CD4-positive, alpha-beta T cell treated with Interleukin-4 for 4 hours (primary cell): ENCODE measurements at places on chromosomes 7 and 10.

- DNase-seq: no peak
Measured at GRCh38 chr7:29877196-29877595, 70.9 kb downstream of the WIPF3 start.

DNA sequence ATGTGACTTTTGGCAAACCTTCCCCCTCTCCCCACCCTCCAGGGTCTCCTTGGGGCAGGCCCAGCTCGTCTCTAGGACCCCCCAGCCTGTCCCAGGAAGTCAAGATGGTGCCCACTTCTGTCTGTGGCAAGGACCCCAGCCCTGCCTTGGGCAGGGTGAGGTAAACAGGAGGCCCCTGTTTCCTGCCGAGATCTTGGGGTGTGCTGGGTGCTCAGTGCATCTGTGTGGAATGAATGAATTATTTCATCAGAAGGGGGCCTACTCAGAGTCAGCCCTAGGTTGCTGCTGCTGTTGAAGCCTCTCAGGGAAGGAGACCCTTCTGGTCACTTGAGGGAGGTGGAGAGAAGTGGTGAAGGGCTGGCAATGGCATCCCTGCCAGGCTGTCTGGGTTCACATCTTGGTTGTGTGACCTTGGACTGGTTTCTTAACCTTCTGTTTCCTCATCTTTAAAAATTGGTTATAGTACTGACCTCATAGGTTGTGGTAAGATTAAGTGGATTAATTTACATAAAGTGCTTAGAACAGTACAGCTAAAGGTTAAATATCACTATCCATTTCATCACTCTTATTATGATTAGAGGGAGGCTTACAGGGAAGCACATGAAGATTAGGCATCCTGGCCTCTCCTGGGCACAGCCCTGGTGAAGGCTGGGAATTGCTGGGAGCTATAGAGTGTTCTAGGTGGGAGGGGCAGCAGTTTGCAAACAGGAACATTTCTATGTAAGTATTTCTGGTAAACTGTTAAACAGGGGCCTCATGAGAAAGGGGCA, 67.7 kb downstream of the ZMIZ1 start:
- no peak for DNase-seq

DNA sequence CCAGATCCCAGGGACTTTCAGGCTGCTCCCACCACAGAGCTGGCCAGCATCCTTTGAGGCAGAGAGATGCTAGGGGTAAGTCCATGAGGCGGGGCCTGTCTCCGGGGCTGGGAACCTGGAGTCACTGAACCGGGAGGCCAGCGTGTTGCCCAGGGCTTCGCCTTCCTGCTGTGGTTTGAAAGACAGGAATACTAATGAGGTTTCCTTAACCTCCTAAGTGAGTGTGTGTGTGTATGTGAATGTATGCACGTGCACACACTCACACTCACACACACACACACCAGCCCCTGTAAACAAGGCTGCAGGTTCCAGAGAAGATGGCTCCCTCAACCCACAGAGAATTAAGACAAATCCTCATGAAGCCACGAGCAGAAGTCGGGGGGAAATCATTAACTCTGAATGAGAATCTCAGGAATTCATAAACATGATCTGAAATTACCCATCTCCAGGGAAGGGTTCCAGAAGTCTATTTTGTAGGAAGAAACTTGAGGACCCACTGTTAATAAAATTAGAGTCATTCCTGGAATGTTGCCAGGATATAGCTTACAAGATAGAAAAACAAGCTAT, 20.3 kb upstream of the PFKP start:
- DNase-seq: no peak

GRCh38 chr10:116785282-116785681, 42.9 kb upstream of the HSPA12A start:
- DNase-seq: no peak

- DNase-seq: no peak
Measured at GRCh38 chr10:33947544-33947943, 613.1 kb upstream of the NRP1 start.

DNA sequence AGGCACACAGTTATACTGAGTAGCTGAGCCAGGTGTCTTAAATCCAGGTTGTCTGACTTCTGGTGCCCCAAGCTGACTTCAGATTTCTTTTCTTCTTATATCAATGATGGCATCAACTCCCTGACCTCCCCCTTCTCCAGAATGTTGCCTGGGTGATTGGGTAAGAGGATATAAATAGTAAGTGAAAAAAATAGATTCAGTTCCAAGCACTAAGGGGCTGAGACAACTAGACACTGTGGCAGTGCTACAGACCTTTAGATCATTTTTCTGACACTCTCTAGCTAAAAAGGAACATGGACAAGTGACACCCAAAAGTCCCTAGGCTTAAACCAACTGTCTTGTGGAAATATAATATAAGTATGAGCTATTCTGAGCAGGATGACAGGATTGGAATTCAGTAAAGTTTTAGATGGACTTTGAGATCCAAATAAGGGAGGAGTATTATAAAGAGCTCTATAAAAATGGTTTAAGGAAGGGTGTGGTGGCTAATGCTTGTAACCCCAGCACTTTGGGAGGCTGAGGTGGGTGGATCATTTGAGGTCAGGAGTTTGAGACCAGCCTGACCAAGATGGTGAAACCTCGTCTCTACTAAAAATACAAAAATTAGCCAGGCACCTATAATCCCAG, 589.1 kb upstream of the GALNT17 start:
- no peak for DNase-seq

GRCh38 chr10:36736311-36736710, 389.1 kb upstream of the ANKRD30A start:
- DNase-seq: no peak
